ENCODE measurements at places on chromosomes 2 and 18. TPM values are rescaled to one million over a fixed set of nuclear protein-coding genes. Genes with fewer than 3 reads are reported as not detected.

The KLHL30 gene
- 0.28 TPM for total RNA-seq

The KRTCAP3 gene
- total RNA-seq = not detected

The GPC1 gene
- 33.2 TPM for total RNA-seq

The CENPA gene
- 5.5 TPM for total RNA-seq

DNA sequence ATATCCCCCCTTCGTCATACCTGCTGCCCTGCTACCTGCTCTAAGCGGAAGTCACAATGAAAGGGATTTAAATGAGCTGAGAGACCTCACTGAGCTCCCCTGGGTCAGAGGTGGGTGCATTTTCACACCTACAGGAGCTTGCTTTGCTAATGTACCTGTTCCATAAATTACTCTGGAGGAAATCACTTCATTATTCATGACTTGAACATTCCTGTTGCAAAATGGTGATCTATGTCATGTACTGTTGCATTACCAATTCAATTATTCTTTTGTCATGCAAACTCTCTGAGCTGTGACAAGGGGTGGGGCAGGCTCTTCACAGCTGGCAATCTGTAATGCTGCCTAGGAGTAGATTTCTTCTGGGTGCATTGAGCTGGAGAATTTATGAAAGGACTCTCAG is 761.3 kb downstream of the TSN start:
- H3K27me3 ChIP-seq = no peaks in the 10 kb centered on the region
- H3K4me1 ChIP-seq = no peaks in the 10 kb centered on the region
- no peak overlapping the region for H3K4me3 ChIP-seq
- H3K36me3 ChIP-seq = no peaks in the 10 kb centered on the region

DNA sequence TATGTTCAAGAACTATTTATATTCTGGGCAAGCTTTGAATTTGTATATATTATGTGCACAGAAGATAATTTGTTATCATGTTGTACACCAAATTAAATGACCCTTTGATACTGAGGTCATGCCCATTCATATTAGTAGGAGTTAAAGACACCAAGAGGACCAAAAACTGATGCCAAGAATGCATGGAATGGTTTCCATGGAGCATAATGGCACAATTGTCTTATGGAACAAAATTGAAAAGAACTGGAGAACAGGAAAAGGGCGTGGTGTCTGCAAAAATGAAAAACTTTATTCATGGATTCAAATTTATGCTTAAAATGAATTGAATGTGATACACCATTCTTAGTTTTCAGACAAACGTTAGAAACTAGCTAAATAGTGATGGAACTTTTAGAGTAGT is 24.1 kb upstream of the RBMS1 start:
- DNase-seq = no peak
- H3K4me3 ChIP-seq = no peak overlapping the region
- H3K36me3 ChIP-seq = no peaks in the 10 kb centered on the region
- no peaks in the 10 kb centered on the region for H3K4me1 ChIP-seq

- DNase-seq = no peak
- no peak overlapping the region for H3K4me3 ChIP-seq
- no peaks in the 10 kb centered on the region for H3K36me3 ChIP-seq
- no peaks in the 10 kb centered on the region for H3K27me3 ChIP-seq
- H3K27ac ChIP-seq = no peak overlapping the region
Measured at GRCh38 chr2:226671141-226671676, 128.4 kb downstream of the IRS1 start.

GRCh38 chr2:81858998-81859397 is 1554.4 kb upstream of the LRRTM1 start:
- no peak overlapping the region for H3K4me3 ChIP-seq
- no peaks in the 10 kb centered on the region for H3K27me3 ChIP-seq
- H3K27ac ChIP-seq = no peak overlapping the region
- H3K4me1 ChIP-seq = no peaks in the 10 kb centered on the region
- H3K36me3 ChIP-seq = no peaks in the 10 kb centered on the region

DNA sequence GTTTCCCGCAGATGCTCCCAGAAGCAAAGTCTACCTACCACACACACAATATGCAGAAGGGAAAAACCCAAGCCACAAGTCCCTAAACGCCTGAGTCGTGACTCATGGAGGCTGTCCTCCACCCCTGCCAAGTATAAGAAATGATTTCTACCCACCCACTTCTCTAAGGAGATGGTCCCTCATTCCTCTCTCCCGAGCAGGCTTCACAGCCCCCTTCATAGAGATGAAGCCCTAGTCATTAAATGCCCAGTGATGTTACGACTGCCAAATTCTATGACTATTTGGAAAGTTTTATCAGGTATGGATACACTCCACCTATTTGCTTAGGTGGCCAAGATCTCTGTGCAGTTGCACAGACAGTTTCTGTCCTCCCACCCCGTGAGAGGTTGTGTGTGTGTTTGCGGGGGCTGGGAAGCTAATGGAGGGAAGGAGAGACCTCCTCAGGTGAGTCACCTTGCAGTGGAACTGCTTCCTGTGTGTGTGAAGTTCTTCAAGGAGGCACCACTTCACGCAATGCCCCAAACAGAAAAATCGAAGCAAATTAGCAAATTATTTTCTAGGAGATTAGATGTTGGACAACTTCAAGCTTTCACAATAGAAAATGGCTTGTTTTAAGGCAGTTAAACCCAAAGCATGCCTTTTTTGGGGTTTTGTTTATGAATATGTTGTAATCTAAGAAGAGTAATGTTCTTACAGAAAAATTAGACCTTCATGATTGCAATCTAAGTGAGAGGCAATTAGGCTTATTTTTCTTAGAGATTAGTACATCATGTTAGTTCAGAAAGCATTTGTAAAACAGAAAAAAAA is 175.2 kb downstream of the TGIF1 start:
- no peak overlapping the region for H3K4me3 ChIP-seq
- H3K27ac ChIP-seq = peak overlapping the region; percentile 42
- peaks cover 9% of the 10 kb centered on the region for H3K4me1 ChIP-seq
- H3K27me3 ChIP-seq = no peaks in the 10 kb centered on the region

DNA sequence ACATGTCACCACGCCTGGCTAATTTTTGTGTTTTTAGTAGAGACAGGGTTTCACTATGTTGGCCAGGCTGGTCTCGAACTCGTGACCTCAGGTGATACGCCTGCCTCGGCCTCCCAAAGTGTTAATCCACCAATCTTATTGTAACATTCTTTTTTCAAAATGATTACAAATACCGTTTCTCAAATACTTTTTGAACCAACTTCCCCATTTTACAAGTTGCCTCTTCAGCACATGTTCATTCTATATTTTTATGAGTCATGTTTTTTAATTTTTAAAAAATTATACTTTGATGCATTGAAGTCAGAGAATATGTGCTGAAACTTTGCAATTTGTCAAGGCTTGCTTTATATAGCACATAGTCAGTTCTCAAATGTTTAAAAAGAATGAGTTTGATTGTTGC is 58.2 kb downstream of the QPCT start:
- no peaks in the 10 kb centered on the region for H3K4me1 ChIP-seq
- no peak overlapping the region for H3K4me3 ChIP-seq
- no peak for DNase-seq
- H3K27me3 ChIP-seq = no peaks in the 10 kb centered on the region
- H3K27ac ChIP-seq = no peak overlapping the region
- H3K36me3 ChIP-seq = no peaks in the 10 kb centered on the region

All from spinal cord (tissue), 10 donors.